ENCODE measurements at places on chromosomes 4 and X.

GRCh38 chr4:3054169-3054759, 20.1 kb downstream of the HTT-AS start:
- no peak for DNase-seq

DNA sequence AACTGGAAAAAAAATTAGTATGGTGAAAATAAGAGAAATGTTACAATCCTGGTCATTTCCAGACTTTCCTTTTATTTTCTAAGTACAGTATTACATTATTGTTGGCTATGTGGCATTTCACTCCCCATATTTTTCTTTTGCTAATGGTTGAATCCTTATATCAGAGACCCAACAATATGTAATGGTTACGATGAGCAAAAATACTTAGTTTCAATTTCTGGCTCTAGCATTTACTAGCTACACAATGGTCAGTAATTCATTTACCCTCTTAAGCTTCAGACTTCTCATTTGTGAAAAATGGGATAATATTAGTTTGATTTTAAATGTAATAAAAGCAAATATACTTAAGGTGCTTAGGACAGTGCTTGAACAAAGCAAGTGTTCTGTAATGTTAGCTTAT, 942.9 kb upstream of the PABPC4L start:
- DNase-seq = no peak

GRCh38 chr4:661231-661630, 12.8 kb downstream of the ATP5ME start:
- DNase-seq = no peak

DNA sequence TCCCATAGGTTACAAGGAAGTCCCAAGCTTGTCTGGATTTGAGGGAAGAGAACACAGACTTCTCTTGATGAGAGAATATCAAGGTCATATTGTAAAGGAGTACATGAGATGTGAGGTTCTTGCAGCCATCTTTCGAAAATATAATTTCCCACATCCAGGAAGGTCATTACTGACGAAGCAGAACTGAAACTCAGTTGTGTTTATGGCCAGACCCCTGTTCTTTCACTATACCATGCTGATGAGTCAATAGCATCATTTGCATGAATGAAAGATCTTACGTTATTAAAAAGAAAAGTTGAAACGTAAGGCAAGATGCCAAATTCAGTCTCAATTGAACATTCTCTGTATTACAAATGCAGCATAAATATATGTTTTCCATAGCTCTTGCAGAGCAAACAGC, 14.2 kb upstream of the CCDC149 start:
- no peak for DNase-seq

GRCh38 chr4:84237008-84237407, 262.1 kb downstream of the NKX6-1 start:
- no peak for DNase-seq

DNA sequence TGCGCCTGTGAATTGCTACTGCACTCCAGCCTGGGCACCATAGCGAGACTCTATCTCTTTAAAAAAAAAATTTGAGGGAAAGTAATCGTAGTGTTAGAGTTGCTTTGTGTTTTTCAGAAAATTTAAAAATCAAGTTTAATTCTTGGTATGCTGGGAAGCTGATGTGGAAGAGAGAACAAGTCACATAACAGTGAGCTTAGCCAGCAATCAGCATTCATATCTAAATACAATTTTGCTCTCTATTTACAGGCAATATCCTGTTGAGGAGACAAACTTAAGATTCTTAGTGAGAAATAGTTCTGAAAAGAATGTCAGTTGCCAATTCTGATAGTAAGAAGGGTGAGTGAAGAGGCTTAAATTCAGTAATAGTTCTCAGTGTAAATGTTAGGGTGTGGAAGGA, 9.6 kb upstream of the NDUFC1 start:
- DNase-seq = no peak

- no peak for DNase-seq
Observed at GRCh38 chrX:54922547-54922946, 1.9 kb downstream of the TRO start.

DNA sequence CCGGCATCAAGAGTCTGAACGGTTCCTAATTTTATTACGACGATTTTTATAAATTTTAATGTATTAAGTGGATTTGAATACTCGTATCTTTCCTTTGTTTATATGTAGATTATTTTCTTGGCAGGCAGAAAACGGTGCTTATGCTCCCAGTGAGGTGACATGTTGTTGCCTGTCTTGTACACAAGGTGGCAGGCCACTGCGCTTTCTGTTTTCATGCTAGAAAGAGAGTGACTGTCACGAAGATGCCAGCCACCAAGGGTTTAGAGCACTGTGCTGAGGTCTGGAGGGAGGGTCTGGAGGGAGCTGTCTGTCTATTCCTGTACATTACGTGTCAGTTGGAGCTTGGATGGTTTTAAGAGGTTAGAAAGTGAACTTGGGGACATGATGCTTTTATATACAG, 87.7 kb downstream of the SHROOM2 start:
- peak; percentile 62 for DNase-seq

DNA sequence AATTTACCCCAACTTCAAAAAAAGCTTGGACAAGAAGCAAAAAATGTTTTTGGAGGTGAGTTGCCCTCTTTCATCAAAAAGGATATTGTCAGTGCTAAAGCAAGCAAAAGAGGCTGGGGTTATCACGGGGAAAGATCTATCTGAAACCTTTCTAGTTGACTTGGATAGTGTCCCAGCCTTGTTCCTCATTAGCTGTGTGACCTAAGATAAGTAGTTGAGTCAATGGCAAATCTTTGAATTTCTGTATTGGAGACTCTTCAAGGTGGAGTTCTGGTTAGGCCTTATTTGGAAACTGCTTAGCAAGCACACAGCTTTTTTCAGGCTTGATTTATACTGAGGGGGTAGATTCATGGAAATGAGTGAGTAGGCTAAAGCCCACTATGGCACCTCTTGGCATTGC, 271.6 kb downstream of the GRIA3 start:
- DNase-seq = no peak

- no peak for DNase-seq
Observed at GRCh38 chr4:123673971-123674370, 277.4 kb downstream of the SPRY1 start.

- no peak for DNase-seq
Observed at GRCh38 chr4:171583790-171584189, 229.4 kb upstream of the GALNTL6 start.

DNA sequence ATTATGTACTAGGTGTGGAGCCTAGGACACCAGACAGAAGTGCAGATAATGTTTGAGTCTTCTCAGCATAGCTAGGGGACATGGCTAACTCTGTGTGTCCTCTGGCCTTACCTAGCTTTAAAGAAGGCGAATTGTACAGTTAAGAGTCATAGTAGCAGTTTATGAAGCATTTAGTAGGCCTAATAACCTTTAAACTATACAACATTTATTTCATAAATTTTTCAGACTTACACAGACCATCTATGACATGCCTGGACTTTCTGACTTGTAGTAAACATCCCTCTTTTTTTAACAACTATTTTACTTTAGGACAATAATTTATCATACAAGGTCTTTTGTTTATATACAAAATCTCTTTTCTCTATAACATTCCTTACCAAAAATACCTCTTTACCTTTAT, 37.4 kb downstream of the ETNPPL start:
- DNase-seq = no peak

DNA sequence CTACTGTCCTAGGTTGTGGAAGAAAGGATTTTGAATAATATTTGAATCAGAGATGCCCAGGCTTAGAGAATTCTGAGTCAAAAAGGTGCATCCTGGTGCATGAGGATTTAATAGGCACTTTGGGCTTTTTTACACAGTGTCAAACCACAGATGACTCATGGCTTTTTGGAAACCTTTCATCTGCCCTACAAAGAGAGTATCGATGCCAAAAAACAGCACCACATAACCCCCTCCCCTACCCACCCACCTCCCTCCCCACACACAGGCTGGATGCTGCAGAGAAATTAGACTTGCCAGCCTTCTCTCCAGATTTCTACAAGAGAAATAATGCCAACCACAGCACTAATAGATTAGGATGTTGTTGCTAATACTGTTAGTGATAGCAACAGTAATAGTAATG, 779.3 kb downstream of the NLGN4X start:
- no peak for DNase-seq

DNA sequence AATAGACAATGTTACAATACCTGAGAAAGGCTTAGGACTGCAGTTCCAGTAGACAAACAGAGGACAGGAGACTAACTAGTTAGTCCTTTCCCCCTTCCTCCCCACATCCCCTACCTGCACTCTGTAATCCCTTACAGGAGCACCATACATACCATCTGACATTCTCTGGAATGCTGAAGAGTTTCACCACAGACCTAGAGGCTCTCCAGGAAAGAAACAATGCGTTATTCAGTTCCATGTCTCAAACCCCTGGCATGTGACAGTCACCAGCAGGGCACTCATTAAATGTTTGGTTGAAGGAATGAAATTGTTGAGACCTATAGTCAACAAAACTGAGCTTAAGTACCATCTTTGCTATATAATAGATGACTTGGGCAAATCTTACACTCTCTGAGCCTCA, 100.2 kb upstream of the USP38 start:
- DNase-seq = no peak

DNA sequence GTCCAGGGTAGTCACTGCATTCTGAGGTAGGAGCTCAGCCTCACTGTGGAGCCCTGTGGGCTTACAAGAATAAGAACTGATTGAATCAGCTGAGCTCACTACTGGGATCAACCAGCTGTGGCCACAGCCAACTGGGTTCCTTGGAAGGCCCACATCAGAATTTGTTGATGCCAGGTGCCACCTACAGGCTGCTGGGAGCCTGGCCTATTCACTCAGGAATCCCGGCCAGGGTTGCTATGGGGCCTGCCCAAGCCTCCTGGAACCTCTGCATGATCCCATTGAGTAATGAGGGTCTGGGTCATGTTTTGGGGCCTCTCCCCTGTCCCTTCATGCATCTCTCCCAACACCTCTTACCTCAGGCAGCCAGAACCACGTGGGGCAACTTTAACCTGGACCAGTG, 53.9 kb upstream of the KIAA1210 start:
- peak; percentile 5 for DNase-seq

DNA sequence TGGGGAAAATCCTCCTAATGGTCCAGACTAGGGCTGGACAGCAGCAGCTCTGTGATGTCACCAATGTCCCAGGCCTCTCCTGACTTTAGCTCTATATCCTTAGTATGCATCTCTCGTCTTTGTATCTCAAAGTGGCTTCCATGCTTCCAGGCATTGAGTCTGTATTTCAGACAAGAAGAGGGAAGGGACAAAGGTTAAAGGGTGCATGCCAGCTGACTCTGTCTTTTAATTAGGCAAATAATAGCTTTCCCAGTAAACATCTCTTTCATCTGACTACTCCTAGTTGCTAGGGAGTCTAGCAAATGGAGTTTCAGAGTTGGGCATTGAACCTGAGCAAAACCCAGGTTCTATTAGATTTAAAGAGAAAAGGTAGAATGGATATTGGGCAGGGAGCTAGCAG, 5.4 kb downstream of the FAM47E start:
- DNase-seq = no peak

DNA sequence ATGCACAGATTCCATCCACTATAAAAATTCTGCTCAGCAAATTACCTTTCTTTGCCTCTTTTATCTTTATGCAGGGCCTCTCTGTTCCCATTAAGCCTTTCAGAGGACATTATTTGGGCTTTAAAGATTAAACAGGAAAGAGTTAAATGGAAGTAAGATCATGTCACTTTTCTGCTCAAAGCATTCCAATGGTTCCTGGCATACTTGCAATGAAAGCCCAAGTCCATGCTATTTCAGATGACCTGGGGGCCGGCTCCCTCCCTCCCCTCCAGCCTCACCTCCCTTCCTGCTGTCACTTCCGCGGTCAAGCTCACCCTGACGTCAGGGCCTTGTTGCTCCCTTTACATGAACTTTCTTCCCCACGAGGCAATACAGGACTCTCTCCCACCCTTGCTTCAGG, 125.5 kb downstream of the C4orf51 start:
- DNase-seq = no peak

- peak; percentile 82 for DNase-seq
Observed at GRCh38 chrX:71282514-71283402, 677 bp upstream of the NONO start.

DNA sequence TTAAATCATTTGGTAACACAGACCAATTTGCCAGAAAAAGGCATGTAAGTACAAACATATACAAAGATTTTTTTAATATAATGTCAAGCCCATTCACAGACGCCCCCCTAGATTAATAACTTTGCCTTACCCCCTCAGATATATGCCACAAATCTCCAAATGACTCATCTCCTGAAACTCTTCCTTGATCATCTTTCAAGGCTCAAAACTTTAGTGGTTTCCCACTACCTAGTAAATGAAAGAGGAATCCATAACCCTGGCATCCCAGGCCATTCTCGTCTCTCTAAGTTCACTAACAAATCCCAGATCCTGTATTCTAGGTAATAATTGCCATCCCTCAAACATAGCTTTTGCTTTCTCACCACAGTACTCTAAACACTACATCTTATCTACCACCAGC, 61.9 kb downstream of the PRSS12 start:
- no peak for DNase-seq

DNA sequence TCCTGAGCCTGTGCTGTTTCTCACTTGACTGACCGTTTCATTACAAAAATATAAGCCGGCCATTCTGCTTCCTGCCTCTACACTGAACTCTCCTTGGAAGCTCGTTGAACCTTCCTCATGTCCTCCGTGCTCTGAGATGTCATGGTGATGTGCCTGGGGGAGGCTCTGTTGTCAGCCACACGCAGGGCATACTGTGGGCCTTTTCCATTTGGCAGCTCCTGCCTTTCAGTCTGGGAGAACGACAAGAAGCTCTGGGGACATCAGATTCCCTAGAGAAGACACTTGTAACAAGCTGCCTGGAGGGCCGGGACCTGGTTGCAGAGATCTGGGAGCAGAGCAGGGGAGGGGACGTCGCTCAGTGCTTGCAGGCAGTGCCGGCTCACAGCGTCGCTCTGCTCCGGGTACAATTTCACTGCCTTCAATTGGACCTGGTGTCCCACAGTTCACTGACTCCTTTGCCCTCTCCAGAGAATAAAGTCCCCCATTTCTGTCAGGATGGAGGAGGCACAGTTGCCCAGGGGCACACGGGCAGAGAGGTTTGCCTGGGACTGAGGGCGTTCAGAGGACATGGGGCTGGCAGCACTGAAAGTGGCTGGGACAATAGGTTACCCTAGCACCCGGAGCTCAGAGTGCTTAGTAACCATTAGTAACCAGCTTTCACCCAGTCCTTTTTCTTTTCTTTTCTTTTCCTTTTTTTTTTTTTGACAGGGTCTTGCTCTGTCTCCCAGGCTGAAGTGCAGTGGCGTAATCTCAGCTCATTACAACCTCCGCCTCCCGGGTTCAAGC, 19.1 kb upstream of the MECP2 start:
- DNase-seq = no peak

GRCh38 chr4:183366206-183366835, 44.1 kb upstream of the CLDN24 start:
- DNase-seq = no peak

DNA sequence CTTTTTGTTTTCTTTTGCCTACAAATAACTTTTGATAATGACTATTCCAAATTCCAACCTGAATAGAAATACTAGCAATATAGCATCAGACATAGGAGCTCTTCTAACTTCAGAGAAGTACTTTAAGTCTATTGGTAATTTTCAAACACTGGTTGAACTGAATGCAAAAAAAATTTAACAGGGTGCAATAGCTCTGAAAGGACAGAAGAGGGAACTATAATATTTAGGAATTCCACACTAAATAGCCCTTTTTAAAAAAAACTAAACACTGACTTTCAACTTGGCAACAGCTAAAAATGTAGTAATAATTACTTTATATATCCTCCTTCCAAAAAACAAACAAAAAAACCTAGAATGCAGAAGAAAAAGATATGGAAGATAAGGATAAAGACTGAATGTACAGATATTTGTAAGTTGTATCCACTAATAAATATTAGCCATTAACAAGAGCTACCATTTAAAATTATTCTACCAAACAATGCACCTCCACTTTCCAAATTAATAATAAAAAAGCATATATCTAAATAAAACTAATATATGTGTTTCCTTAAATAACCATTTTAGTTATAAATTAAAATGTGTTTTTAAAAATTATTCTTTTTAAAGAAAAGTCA, 81.4 kb downstream of the FBXW7 start:
- no peak for DNase-seq

Data from activated naive CD4-positive, alpha-beta T cell treated with anti-CD3 and anti-CD28 coated beads for 36 hours (primary cell).